ENCODE measurements at places on chromosomes 7 and 10.

GRCh38 chr7:112981966-112982365 lies 104.7 kb downstream of the GPR85 start:
- DNase-seq: no peak

GRCh38 chr7:18509481-18509880 lies 13.9 kb downstream of the HDAC9 start:
- DNase-seq: no peak

- no peak for DNase-seq
Measured at GRCh38 chr7:134504660-134505164, 22.7 kb upstream of the AKR1B10 start.

- no peak for DNase-seq
Measured at GRCh38 chr7:123154231-123154860, 45.4 kb downstream of the SLC13A1 start.

GRCh38 chr10:17031637-17032635 lies 97.7 kb downstream of the CUBN start:
- DNase-seq: no peak

- DNase-seq: no peak
Measured at GRCh38 chr10:15325243-15325943, 45.7 kb downstream of the FAM171A1 start.

GRCh38 chr7:38122501-38122900 lies 55.5 kb upstream of the STARD3NL start:
- DNase-seq: no peak

GRCh38 chr10:118734475-118734874 lies 20.3 kb downstream of the CACUL1 start:
- no peak for DNase-seq

- DNase-seq: no peak
Measured at GRCh38 chr7:135712182-135712782, 15.7 kb downstream of the SLC13A4 start.

- DNase-seq: no peak
Measured at GRCh38 chr10:113825791-113826190, 28.1 kb downstream of the DCLRE1A start.

DNA sequence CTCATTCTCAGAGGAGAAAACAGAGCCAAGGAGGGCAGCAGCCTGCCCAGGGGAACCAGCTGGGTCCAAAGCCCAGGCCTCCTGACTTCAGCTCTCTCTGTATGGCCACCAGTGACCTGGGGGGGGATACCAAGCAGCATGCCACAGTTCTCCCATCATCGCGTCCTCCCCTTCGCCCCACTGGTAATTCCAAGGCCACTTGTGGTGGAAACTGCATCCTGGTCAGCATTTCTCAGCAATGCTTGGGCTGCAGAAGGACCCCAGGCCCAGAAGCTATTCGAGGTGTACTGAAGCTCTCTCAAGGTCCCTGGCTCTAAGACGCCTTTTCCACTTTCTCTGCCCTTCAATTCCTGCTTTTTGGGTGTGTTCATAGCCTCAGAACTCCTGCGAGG lies 27.1 kb downstream of the BTBD16 start:
- DNase-seq: no peak

- no peak for DNase-seq
Measured at GRCh38 chr7:756928-757560, 30.0 kb upstream of the PRKAR1B start.

DNA sequence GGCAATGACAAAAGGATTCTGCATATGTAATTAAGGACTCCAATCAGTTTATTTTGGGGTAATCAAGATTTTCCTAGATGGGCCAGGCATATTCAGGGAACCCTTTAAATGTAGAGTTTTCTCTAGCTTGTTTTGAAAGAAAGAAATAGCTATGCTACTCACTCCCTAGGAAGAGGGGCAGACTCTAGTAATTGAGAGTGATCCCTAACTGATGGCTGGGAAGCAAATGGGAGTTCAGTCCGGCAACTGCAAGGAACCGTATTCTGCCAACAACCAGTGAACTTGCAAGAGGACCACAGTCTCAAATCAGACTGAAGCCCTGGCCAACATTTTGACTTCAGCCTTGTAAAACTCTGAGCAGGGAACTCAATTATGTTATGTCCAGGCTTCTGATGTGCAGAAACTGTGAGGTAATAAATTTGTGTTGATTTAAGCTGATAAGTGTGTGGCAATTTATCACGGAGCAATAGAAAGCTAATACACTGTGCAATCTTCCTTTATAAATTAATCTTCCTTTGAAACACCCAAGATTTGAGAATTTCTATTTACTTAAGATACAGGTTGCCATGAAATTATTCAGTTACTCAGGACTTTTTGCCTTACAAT lies 14.0 kb downstream of the AOAH start:
- DNase-seq: no peak

GRCh38 chr10:25068152-25069058 lies 52.0 kb downstream of the THNSL1 start:
- no peak for DNase-seq

DNA sequence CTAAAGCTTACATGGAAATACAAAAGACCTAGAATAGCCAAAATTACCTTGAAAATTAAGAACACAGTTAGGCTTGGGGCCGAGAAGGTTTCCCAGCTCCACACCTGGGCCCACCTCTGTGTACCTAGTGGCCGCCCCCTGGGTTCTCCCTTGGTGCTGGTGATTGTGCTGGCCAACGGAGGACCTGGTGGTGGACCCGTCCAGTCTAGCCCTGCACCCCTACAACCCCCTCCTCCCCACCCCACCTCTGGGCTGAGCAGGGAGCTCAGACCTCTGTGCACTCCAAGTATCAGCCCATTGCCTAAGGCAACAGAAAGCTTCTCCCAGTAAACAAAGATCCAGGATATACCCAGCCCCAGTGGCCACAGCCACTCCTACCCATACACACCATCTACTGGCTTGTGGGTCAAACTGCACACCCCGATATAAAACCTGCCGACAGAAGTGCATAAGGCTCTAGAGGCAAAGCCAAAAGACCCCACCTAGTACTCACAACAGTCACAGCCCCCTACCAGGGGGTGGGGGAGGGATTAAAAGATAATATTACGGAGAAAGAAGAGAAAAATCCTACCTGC lies 105.0 kb upstream of the DIP2C start:
- DNase-seq: no peak

DNA sequence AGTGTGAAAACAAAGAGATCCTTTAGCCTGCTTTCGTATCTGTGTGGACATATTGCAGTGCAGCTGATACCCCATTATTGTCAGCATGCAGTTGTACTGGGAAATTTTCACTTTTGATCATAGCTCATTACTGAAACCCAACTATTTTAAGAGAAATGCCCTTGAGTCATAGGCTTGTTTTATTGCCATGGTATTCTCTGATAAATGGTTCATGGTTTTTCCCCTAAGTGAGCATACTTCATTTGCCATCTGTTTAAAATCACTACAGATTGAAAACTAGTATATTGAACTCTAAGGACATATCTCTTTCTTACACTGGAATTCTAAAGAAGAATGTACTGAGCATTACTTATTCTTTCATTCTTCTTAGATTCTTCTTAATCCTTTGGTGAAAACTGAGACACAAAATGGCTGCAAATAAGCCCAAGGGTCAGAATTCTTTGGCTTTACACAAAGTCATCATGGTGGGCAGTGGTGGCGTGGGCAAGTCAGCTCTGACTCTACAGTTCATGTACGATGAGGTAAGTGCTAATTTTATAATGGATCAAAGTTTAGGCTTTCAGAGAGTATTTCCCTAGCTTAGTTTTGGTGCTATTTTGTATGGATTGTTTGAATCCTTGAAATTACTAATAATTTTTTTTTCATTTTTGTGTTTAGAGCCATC lies 63.0 kb downstream of the RALA start:
- no peak for DNase-seq

DNA sequence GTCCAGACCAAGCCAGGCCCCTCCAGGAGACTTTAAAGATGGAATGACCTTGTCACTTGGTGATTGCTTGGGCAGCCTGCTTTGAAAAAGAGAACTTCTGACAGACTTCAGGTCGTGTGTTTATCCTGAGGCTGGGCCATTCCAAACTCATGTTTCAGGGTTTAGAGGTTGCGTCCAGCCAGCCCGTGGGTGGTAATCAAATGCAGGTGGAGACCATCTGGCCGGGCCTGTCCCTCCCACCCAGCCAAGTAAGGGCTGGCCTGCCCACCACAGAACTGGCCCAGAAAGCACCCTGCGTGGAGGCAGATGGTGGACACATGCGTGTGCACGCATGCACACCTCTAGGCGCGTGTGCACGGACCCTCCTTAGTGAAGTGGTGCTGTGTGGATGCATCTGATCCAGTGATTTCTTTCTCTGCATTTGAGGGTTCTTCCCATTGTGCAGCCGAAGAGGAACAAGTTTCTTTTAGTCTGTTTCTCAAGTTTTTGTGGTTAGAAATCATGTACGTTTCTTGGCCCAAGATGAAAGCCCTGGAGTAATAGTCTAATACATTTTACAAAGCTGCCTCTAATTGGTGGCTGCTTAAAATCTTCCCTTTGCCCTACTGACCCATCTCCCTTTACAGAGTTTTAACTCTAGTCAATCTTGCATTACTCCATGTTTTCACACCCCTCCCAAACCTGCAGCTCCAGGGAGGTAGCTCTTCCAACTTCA lies 43.0 kb downstream of the SUFU start:
- no peak for DNase-seq

GRCh38 chr7:52897713-52898112 lies 137.7 kb upstream of the POM121L12 start:
- DNase-seq: no peak

DNA sequence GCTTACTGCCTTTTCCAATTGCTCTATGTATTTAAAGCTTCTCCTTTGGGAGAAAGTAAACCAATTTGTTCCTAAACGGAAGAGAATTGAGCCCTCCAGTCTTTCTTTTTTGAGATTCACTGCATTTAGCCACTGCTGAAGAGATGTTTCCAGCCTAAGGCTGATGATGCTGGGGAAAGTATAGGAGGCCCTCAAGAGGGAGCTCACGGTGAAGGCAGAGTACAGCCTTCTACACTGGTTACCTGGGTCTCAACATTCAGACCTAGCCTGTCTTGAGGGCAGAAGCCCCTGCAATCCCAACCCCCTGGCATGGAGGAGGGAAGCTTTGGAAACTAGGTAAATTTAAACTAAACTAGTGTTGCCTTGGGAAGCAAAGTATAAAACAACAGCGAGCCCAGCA lies 316.7 kb upstream of the TPK1 start:
- DNase-seq: no peak

GRCh38 chr7:108266491-108266890 lies 136.3 kb upstream of the LAMB4 start:
- no peak for DNase-seq

DNA sequence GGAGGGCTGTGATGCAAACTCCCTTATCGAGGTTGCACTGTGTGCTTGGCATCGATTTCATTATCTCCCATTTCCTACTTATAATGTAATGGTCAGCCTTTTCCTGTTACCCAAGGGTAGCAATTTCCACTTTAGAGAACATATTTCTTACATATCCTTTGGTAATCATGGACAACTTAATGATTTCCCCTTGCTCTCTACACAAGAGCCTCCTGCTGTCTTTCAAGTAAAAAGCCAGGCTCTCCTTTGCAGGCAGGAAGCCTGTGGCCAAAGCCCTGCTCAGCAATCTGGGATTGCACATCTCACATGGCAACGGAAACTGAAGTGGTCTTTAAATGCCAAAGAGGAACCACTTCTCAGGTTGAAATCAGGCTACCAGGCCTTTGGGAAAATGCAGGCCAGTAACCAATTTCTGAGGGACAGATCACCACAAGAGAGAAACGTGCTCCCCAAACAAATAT lies 86.7 kb upstream of the IKZF1 start:
- no peak for DNase-seq

DNA sequence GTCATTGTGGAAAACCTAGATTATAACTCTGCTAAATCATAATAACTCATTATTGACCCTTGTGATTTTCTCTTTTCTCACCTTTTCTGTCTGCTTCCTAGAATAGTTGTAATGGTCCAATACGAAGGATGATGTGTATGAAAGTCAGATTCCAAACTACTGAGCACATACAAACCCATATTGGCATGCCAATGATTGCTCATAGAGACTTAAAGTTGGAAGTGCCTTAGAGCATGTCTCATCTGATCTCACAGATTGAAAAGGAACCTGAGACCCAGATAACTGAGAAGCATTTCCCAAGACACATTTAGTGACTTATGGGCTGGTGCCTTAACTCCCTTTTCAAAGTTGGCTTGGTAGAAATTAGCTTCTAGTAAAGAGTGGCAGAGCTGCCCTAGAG lies 594.3 kb downstream of the REEP3 start:
- DNase-seq: no peak

DNA sequence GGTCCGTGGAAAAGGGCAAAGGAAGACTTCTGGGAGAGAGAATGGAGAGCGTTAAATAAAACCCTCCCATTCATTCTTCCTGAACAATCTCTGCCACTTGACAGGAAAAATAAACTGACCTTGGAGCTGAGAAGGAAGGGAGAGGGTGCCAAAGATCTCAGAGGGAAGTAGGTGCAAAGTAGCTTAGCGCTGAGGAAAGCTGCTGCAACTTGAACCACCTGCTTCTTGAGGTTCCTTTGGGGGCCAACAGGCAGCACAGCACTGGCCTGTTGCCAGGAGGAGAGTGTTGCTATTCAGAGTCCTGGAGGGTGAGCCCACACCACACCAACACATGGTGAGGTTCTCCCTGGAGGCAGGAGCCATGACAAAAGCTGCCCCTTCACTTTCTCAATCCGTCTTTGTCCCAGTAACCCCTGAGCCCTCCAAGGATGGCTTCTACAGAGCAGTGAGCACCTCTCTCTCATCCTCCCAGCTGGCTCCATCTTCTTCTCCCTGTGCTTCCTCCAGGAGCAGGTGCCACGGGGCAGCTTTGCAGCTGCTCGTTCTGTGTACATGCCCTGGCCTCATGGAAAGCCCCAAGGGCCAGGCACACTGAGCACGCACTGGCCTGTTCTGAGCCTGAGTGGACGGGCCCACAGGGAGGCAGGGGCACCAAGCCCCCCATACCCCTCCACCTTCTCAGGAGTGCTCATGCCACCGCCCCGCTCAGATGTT lies 101.3 kb downstream of the STRA8 start:
- DNase-seq: no peak

DNA sequence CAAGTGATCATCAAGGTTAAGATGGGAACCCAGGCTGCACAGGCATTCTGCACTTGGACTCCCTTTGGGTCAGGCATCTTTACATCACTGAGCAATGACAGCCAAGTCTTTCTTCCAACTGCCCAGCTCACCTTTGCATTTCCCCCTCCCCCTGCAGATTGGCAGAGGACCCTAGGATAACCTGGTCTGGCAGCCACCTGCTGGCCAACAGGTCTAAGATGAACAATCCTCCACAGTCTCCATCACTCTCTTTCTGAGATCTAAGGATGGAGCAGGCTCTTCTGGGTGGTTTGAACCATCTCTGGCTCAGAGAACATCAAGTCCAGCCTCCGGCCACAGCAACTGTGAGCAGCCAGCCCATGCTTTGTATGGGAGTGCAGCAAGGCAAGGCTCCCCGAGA lies 75.8 kb downstream of the RAB11FIP2 start:
- no peak for DNase-seq

- DNase-seq: no peak
Measured at GRCh38 chr10:5443429-5443828, 31.1 kb downstream of the NET1 start.

DNA sequence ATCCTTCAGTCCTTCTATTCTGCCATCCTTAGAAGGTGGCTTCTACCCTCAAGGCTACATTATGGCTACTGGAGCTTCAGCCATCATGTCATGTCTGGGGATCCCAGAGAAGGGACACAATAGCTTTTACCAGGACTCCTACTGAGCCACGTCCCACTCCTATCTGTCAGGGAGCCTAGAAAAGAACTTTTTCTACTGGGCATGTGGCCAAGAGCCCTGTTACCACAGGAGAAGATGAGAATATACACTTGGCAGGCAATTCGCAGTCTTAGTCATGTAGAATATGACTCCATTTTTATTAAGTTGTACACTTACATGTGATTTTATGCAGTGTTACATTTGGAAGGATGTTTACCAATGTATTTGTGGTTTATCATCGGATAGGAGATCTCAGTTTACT lies 64.6 kb upstream of the KCNMA1 start:
- no peak for DNase-seq
